Activated naive CD8-positive, alpha-beta T cell treated with anti-CD3 and anti-CD28 coated beads for 36 hours (primary cell): ENCODE measurements at places on chromosomes 11 and 22. TPM values are rescaled to one million over a fixed set of nuclear protein-coding genes. Genes with fewer than 3 reads are reported as not detected.

GRCh38 chr11:99585606-99586005 is 564.9 kb downstream of the CNTN5 start:
- no peaks in the 10 kb centered on the region for H3K27me3 ChIP-seq
- H3K27ac ChIP-seq, result no peak overlapping the region
- DNase-seq, result no peak
- H3K4me1 ChIP-seq, result no peaks in the 10 kb centered on the region
- no peak overlapping the region for H3K4me3 ChIP-seq

- H3K27ac ChIP-seq, result no peak overlapping the region
- H3K4me1 ChIP-seq, result no peaks in the 10 kb centered on the region
- no peak for DNase-seq
- H3K36me3 ChIP-seq, result no peaks in the 10 kb centered on the region
- no peak overlapping the region for H3K4me3 ChIP-seq
- H3K27me3 ChIP-seq, result peaks cover 4% of the 10 kb centered on the region
These were observed 572.5 kb upstream of the CCDC90B start for GRCh38 chr11:83858694-83859093.

DNA sequence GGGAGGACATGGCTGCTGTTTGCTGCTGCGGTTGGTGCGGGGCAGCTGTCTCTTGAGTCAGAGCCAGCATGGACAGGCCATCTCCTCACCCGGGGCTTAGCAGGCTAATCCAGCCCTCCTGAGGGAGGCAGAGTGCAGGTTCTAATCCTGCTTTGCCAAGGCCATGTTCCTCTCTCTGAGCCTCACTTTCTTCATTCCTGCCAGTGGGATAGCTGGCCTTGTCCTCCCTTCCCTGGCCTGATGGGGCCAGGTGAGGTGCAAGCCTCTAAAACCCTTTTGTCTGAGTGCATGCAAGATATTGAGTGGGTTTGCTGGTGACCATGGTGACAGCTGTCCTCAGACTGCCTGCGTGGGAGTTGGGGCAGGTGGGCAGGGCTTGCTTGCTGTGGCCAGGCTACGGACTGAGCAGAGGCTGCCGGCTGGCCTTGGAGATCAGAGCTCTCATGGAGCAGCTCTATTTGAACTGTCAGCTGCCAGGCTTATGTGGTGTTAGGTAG is 3.6 kb downstream of the USP35 start:
- H3K4me1 ChIP-seq, result peaks cover 40% of the 10 kb centered on the region
- no peaks in the 10 kb centered on the region for H3K27me3 ChIP-seq
- DNase-seq, result no peak
- H3K36me3 ChIP-seq, result peaks cover 6% of the 10 kb centered on the region
- no peak overlapping the region for H3K4me3 ChIP-seq

- no peak for DNase-seq
- no peak overlapping the region for H3K4me3 ChIP-seq
- H3K27me3 ChIP-seq, result peaks cover 8% of the 10 kb centered on the region
- no peaks in the 10 kb centered on the region for H3K36me3 ChIP-seq
These were observed 86.5 kb upstream of the CARD18 start for GRCh38 chr11:105226091-105226490.

DNA sequence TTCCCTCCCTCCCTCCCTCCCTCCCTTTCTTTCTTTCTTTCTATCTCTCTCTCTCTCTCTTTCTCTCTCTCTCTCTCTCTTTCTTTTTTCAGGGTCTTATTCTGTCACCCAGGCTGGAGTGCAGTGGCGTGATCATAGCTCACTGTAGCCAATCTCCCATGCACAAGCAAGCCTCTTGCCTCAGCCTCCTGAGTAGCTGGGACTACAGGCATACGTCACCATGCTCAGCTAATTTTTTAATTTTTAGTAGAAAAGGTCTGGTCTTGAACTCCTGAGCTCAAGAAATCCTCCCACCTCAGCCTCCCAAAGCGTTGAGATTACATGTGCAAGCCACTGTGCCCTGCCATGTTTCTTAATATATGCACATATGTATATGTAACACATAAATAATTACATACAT is 19.0 kb downstream of the TSKU start:
- H3K4me1 ChIP-seq, result peaks cover 22% of the 10 kb centered on the region
- no peak overlapping the region for H3K27ac ChIP-seq

DNA sequence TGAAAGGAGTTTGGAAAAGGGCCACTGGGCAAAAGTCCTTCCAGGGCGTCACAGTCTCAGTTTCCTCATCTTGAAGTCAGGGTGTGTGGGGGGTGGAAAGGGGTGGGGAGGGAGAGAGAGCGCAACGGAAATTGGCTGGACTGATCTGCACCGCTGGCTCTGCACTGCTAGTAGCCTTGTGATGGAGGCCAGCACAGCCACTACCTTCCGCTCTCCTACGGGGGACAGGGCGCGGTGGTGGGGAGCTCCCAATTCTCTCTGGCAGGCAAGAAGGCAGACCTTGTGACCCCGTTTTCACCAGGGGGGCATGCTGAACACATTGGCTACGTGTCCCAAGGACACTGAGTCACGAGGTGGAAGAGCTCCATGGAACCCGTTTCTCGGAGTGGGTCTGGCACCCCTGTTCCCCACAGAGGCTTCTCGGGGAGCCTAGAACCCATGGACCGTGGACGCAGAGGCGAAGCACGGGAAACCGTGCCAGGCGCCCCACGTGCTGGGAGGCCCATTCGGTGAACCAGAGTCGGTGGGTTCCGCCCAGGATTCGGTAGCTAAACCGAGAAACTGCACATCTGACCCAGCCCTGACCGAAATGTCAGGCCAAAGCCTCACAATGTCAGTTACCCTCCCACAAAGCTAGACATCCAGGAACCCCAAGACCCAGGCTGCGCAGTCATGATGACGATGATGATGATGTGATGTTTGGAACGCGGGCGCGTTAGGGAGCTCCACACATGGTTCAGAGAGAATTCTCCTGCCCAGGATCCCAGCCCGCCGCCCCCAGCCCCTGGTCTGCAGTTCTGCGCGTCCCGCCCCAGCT is 28.3 kb upstream of the WNT11 start:
- peaks cover 50% of the 10 kb centered on the region for H3K4me1 ChIP-seq
- H3K4me3 ChIP-seq, result peak overlapping the region; percentile 95
- H3K27ac ChIP-seq, result peak overlapping the region; percentile 91
- no peak for DNase-seq

- H3K4me3 ChIP-seq, result no peak overlapping the region
- peaks cover 13% of the 10 kb centered on the region for H3K4me1 ChIP-seq
- DNase-seq, result no peak
- H3K27ac ChIP-seq, result no peak overlapping the region
These were observed 9.2 kb downstream of the LIN7C start for GRCh38 chr11:27497284-27497866.

- H3K4me3 ChIP-seq, result no peak overlapping the region
- H3K27ac ChIP-seq, result no peak overlapping the region
- H3K27me3 ChIP-seq, result peaks cover 66% of the 10 kb centered on the region
- no peak for DNase-seq
- peaks cover 2% of the 10 kb centered on the region for H3K36me3 ChIP-seq
These were observed 135.2 kb upstream of the C11orf58 start for GRCh38 chr11:16603245-16603644.

DNA sequence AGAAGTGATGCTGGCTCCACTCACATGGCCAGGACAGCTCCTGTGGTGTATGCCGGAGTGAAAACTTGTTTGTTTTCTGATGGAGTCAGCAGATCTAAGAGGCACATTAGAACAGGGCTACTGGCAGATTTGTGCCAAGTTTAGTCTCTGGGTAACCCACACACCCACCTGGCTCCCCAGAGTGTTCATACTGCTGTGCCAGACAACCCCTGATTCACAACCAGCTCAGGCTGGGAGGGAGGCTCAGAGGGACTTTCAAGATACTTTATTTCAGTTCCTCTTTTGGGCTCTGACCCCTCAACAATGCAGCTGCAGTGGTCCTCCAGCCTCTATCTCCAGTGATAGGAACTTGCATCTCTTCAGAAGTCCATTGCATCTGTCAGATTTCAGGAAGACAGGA is 8.5 kb downstream of the NTM start:
- peaks cover 6% of the 10 kb centered on the region for H3K27me3 ChIP-seq
- no peak for DNase-seq
- H3K4me3 ChIP-seq, result no peak overlapping the region

DNA sequence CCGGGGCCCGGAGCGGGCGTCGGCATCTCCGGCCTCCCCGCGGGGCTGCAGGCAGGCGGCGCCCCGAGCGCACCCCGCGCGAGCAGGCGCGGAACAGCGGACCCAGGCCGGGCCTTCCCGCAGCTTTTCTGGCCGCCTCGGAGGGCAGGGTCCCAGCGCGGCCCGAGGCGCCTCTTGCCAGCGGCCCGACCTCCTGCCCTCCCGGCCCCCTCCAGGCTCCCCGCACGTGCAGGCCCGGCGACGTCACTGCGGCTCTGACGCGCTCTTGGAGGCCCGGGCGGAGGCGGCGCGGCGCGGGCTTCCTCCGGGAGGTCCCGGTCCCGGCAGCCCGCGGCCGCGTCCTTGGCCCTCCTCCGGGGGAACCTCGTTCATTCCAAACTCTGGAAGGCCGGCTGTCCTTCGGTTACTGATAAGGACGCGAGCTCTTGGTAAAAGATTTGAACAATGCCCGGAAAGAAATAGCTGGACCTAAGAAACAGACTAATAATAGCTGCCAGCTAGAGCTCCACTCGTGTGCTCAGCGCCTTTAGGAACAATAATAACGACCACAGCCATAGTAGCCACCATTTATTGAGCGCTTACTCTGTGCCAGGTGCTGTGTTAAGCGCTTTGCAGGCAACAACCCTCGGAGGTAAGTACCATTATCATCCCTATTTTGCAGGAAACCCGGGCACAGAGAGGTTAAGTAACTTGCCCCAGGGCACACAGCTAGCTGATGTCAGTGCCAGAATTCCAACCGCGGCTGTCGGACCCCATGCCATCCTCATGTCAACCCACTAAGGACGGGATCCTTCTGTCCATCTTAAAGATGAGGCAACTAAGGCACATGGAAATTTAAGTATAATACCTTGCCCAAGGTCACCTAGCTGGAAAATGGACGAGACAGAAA is 39.1 kb upstream of the CREB3L1 start:
- peaks cover 29% of the 10 kb centered on the region for H3K27me3 ChIP-seq
- peak overlapping the region; percentile 65 for H3K4me3 ChIP-seq
- H3K27ac ChIP-seq, result no peak overlapping the region
- H3K36me3 ChIP-seq, result no peaks in the 10 kb centered on the region

- peaks cover 9% of the 10 kb centered on the region for H3K27me3 ChIP-seq
- no peaks in the 10 kb centered on the region for H3K36me3 ChIP-seq
- DNase-seq, result no peak
- H3K4me3 ChIP-seq, result no peak overlapping the region
- H3K27ac ChIP-seq, result no peak overlapping the region
These were observed 55.1 kb upstream of the SYT9 start for GRCh38 chr11:7196396-7197146.

GRCh38 chr11:119324189-119324588 is 7.3 kb upstream of the MCAM start:
- peaks cover 6% of the 10 kb centered on the region for H3K27me3 ChIP-seq
- H3K36me3 ChIP-seq, result no peaks in the 10 kb centered on the region
- no peak overlapping the region for H3K4me3 ChIP-seq
- H3K4me1 ChIP-seq, result peaks cover 18% of the 10 kb centered on the region
- no peak for DNase-seq
- no peak overlapping the region for H3K27ac ChIP-seq

DNA sequence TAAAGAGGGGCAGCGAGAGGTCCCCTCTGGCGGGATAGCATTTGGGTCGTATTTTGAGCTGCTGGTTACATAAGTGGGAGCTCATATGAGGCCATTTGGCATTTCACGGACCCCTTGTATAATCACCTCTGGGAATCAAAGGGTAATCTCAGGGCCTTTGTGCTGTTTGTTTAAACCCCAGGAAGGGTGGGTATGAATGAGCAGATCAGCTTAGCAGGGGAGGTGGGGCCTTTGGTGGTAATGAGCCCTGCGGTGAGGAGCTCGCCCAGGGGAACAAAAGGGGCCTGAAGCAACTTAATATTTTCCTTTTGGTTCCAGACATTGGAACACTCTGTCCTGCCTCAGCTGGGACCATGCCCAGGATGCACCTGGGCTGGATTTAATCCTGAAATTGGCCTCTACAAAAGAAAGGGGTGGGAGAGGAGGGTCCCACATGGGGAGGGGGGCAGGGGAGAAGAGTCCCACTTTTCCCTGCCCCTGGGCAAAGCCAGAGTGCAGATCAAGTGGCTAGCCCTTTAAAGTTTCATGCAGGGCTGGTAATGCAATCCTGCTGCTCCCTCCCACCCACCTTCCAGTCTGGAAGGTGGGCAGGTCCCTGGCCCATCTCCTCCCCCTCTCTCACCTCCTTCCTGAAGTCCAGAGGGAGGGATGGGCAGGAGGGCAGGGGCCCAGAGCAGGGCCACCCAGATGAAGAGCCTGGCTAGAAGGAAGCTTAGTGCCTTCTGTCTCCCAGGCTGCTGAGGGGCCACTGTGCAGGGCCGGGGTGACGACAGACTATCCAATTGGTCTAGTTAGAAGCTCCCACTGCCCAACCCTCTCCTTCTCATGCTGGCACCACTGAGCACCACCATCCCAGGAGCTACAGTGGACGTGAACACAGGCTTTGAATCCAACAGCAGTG is 10.5 kb downstream of the TSKU start:
- peaks cover 6% of the 10 kb centered on the region for H3K4me1 ChIP-seq
- DNase-seq, result no peak
- H3K27ac ChIP-seq, result no peak overlapping the region
- H3K36me3 ChIP-seq, result no peaks in the 10 kb centered on the region
- no peak overlapping the region for H3K4me3 ChIP-seq

DNA sequence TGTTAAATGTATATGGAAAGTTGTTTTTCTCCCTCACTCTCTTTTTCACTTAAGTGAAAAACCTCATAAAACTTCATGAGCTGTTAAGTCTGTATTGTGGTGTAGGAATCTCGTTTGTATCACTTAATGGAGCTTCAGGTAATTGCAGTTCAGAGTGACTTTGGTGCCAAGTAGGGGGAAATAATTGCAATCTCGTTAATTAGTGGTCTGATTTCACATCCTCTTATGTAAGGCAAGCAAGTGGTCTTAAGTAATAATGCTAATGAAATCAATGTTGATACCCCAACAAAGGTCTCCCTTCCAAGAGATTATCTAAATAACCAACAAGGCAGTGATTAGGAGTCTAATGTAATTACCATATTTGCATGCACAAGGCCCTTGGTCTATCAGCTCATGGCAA is 174.2 kb upstream of the SORL1-AS1 start:
- H3K27me3 ChIP-seq, result no peaks in the 10 kb centered on the region
- no peak overlapping the region for H3K27ac ChIP-seq
- no peak overlapping the region for H3K4me3 ChIP-seq
- H3K4me1 ChIP-seq, result peaks cover 14% of the 10 kb centered on the region

GRCh38 chr11:23509023-23509422 is 648.7 kb upstream of the CCDC179 start:
- no peak for DNase-seq
- no peaks in the 10 kb centered on the region for H3K36me3 ChIP-seq
- no peak overlapping the region for H3K4me3 ChIP-seq
- H3K4me1 ChIP-seq, result no peaks in the 10 kb centered on the region
- no peak overlapping the region for H3K27ac ChIP-seq

GRCh38 chr11:115920841-115921480 is 416.7 kb upstream of the CADM1 start:
- H3K4me3 ChIP-seq, result no peak overlapping the region
- H3K4me1 ChIP-seq, result peaks cover 18% of the 10 kb centered on the region
- peaks cover 4% of the 10 kb centered on the region for H3K27me3 ChIP-seq
- H3K27ac ChIP-seq, result no peak overlapping the region

The NPAS4 gene
- total RNA-seq, result 0.16 TPM

The CASP5 gene
- total RNA-seq, result not detected

The SLC22A8 gene
- not detected for total RNA-seq

The GPHA2 gene
- not detected for total RNA-seq

The MPZL2 gene
- 18.8 TPM for total RNA-seq

The TMEM191B gene
- 1.5 TPM for total RNA-seq

The CST6 gene
- not detected for total RNA-seq

The RFPL2 gene
- total RNA-seq, result not detected

The CYB5R2 gene
- 18.8 TPM for total RNA-seq

The PLAAT3 gene
- 6.0 TPM for total RNA-seq
